ENCODE measurements at places on chromosomes 2 and 18.

DNA sequence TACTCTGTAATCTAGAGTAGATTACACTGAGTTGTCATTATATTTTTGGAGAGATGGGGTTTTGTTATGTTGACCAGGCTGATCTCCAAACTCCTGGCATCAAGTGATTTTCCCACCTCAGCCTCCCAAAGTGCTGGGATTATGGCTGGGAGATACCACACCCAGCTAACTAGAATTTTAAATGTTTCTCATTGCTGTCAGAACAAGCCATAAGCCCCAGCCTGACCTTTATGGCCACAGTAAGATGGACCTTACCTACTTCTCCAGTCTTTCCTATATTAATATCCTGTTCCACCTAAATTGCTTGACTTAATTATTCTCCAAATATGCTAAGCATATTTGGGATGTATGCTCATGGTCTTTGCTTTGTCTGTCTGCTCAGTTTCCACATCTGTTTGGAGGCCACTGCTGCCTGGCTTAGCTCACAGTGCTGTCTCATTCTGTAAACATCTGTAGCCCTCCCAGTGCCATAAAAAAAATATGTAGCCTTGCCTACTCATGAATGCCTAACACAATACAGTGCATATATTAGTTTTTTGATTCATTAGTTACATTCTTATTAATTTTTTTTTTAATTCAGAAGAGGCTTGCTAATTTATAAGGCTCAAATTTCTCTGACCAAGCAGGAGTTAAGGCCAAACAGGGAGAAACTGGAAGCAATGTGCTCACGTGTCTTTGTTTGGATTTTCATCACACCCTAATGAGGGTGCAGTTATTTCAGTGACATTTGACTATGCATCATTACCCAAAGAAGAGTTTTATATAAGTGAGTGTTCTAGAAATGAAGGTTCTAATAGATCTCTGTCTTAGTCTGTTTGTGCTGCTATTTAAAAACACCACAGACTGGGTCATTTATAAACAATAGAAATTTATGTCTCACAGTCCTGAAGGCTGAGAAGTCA lies 45.3 kb upstream of the PSME4 start:
- peak overlapping the region; percentile 36 for H3K27ac ChIP-seq
- H3K27me3 ChIP-seq: no peaks in the 10 kb centered on the region
- no peak overlapping the region for H3K4me3 ChIP-seq
- H3K4me1 ChIP-seq: peaks cover 6% of the 10 kb centered on the region

DNA sequence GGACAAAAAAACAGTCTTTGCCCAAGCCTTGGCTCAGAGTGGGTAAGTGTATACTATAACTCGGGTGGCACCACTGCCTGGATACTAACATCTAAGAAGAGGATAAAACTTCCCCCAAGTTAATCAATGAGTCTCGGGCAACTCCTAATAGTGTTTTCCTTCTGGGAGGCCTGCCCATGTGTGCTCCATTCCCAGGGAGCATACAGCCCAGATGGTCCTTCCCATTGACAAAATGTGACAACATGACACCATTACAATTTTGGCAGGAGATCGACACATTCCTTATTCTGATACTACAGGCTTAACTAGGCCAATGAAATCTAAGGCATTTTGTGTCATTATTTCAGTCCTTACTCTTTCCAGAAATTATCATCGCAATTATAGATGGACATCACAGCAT lies 52.7 kb upstream of the CRIM1 start:
- DNase-seq: no peak
- H3K27me3 ChIP-seq: no peaks in the 10 kb centered on the region
- H3K4me1 ChIP-seq: no peaks in the 10 kb centered on the region
- H3K4me3 ChIP-seq: no peak overlapping the region
- H3K27ac ChIP-seq: no peak overlapping the region
- H3K36me3 ChIP-seq: no peaks in the 10 kb centered on the region

DNA sequence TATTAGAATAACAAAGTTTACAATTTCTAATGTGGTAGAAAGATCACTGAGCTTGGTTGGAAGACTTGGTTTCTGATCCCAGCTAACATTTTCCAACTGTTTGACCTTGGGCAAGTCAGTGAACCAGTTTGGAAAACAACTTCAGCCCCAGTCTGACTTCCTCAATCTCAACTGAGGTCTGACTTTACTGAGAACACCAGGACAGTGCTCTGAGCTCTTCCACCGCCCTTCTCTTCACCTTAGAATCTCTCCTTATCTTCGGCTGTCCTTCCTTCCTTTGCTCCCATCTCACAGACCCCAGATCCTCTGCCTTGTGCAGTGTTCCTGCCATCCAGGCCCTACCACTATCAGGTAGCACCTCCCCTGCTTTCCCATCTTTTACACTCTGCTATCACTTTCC lies 193.8 kb upstream of the SP5 start:
- peaks cover 5% of the 10 kb centered on the region for H3K4me1 ChIP-seq
- H3K4me3 ChIP-seq: no peak overlapping the region
- DNase-seq: no peak
- H3K27ac ChIP-seq: no peak overlapping the region
- no peaks in the 10 kb centered on the region for H3K27me3 ChIP-seq

DNA sequence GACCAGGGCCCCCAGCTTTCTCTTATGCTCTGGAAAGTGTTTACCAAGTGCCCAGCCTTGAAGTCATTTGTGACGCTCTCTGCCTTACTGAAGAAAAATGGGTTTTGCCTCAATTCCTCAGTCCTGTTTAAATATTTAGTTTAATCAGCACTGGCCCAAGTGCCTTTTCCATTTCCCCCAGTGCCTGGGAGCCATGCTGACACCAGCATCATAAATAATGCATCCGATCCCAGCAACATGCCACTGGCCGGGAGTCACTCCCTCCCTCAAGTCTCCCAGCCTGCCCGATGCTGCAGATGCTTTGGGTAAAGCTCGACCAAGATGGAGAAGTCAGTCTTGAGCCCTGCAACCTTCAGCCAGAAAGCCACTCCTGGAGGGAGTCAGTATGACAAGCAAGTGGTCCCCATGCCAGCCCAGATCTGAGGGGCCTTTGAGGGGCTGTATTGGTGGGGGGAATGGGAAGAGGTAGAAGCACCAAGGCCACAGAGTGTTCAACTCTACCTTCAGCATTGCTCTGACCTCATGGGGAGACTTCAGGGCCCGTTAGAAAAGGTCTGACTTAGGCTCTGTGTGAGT lies 12.0 kb upstream of the MTA3 start:
- H3K36me3 ChIP-seq: no peaks in the 10 kb centered on the region
- H3K27ac ChIP-seq: no peak overlapping the region
- H3K4me3 ChIP-seq: no peak overlapping the region
- no peak for DNase-seq
- H3K4me1 ChIP-seq: no peaks in the 10 kb centered on the region
